Skeletal muscle cell (primary cell): ENCODE measurements at places on chromosomes 12 and 14.
A peak's percentile ranks its signal among the peaks of the same experiment; 100 is the strongest.

- no peak for DNase-seq
Observed at GRCh38 chr12:24034160-24034559, 84.7 kb upstream of the SOX5 start.

- peak; percentile 12 for DNase-seq
Observed at GRCh38 chr12:119704065-119704747, 36.3 kb downstream of the PRKAB1 start.

GRCh38 chr12:29229158-29229505 lies 80.1 kb downstream of the FAR2 start:
- no peak for DNase-seq

- DNase-seq: no peak
Observed at GRCh38 chr14:39666386-39666785, 234.2 kb upstream of the FBXO33 start.

- no peak for DNase-seq
Observed at GRCh38 chr12:63912651-63913050, 68.2 kb downstream of the SRGAP1 start.

- no peak for DNase-seq
Observed at GRCh38 chr14:24852312-24853060, 197.5 kb downstream of the STXBP6 start.

- no peak for DNase-seq
Observed at GRCh38 chr12:48995086-48995879, 3.9 kb downstream of the DDN start.

GRCh38 chr14:92224358-92224954 lies 98.5 kb upstream of the SLC24A4 start:
- DNase-seq: no peak

DNA sequence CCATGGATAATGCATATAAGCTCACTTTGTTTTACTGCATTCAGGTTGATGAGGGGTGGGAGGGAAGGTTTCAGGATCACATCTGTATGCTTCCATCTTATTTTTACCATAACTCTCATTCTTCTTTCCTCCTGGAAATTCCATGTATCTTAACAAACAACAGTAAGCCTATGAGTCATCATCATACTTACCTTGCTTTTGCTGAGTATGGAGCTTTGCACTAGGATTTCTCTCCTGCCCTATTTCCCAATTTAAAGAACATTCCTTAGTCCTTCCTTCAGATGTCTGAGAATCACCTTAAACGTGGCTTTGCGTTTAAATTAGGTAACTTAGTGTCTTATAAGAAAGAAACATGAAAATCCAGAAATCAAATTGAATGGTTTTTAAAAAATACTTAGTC lies 1.6 kb upstream of the CLEC14A start:
- no peak for DNase-seq

GRCh38 chr14:61498811-61499210 lies 177.4 kb downstream of the PRKCH start:
- DNase-seq: peak; percentile 56

- no peak for DNase-seq
Observed at GRCh38 chr14:101813171-101813759, 51.8 kb downstream of the PPP2R5C start.

- DNase-seq: no peak
Observed at GRCh38 chr14:101623685-101624444, 62.6 kb downstream of the DIO3 start.

- no peak for DNase-seq
Observed at GRCh38 chr14:50094056-50094755, 22.2 kb downstream of the VCPKMT start.

DNA sequence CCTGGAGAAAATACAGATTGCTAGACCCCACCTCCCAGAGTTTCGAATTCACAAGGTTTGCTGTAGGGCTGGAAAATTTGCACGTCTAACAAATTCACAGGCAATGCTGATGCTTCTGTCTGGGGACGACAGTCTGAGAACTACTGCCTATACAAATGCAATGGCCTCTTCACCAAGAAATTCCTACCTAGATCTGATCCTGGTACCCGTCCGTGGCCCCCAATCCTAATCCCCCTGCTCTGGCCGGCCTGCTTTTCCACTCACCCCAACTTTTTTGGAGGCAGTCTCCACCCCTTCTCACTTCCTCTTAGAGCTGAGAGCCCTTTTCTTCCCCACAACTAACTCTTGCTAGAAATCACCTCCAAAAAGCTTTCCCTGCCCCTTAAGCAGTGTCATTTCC lies 3.1 kb upstream of the SSH1 start:
- no peak for DNase-seq

- DNase-seq: no peak
Observed at GRCh38 chr12:14769466-14769968, 33.8 kb downstream of the WBP11 start.

DNA sequence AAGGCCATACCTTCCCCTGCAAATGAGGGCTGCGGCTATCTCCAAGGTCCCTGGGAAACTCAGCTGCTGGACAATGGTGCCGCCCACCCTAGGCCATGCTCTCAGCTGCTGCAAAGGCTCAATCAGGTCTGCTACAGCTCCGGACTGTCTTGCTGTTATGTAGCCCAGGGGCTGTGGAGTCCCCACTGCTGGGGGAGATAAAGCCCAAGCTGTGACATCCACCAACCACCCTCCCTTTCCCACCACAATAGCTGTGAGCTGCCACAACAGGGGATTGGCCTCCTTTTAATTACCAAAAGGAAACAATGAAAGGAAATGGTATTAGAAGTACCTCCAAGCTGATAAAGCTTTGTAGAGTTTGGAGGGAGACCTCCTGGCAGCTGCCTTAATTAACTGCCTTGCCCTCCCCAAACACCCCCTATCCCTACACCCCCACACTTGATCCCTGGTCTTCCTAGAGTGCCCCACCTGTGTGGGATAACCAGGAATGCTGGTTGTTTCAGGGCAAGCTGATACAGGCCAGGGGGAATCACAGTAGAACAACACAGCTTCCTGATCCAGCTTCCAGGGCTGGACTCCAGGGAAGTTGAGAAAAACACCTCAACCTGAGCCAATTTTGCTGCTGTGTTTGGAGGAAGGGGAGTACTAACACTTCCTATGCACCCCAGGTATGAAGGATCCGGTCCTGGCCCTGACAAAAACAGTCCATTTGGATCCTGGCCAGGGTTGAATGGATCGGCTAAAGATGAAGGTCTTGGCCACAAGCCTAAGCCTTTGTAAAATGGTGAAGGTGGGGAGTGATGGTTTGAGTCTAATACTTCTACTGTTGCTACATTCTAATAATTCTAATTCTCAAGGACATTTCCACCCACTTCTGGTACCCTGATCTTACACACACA lies at the start of gene VWF:
TSS of gene VWF (minus strand) at position 260 of the 899 bp plus-strand sequence. CDS start 1,474 bp downstream, outside the sequence.
- no peak for DNase-seq

DNA sequence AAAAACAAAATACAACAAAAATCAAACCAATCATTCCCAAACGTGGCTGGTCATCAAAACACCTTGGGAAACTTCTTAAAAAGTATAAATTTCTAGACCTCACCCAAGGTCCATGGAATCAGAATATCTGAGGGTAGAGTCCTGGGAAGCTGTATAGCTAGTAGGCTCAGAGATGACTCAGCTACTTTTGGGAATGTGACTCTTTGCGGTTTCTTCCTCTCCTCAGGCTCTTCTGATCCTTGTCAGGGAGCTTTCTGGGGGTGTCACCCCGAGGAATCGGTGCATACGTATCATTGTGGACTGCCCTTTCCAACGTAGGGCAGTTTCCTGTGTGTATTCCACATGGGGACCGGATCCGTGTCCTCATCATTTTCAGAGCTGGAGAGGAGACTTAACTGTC lies 14.8 kb downstream of the JDP2 start:
- no peak for DNase-seq

DNA sequence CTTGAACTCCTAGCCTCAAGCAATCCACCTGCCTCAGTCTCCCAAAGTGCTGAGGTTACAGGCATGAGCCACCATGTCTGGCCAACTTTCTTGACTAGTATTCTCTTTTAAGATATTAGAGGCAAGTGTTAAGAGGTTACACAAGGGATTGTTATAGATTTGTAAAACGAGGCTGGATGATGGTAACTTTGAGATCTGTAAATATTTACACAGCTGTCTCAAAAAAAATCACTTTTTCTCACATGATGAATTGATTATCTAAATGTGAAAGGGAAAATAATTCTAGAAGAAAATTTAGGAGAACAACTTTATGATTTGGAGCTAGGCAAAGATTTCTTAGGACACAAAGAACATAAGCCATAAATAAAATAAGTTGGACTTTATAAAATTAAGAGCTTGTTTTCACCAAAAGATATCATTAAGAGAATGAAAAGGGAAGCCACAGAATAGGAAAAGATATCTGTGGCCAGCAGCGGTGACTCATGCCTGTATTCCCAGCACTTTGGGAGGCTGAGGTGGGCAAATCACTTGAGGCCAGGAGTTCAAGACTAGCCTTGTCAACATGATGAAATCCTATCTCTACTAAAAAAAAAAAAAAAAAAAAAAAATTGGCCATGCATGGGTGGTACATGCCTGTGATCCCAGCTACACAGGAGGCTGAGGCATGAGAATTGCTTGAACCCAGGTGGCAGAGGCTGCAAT lies 77.4 kb downstream of the BBS10 start:
- no peak for DNase-seq

GRCh38 chr12:80553316-80553715 lies 109.3 kb downstream of the PTPRQ start:
- DNase-seq: peak; percentile 75

- peak; percentile 82 for DNase-seq
Observed at GRCh38 chr14:33404054-33404453, 465.4 kb downstream of the NPAS3 start.

DNA sequence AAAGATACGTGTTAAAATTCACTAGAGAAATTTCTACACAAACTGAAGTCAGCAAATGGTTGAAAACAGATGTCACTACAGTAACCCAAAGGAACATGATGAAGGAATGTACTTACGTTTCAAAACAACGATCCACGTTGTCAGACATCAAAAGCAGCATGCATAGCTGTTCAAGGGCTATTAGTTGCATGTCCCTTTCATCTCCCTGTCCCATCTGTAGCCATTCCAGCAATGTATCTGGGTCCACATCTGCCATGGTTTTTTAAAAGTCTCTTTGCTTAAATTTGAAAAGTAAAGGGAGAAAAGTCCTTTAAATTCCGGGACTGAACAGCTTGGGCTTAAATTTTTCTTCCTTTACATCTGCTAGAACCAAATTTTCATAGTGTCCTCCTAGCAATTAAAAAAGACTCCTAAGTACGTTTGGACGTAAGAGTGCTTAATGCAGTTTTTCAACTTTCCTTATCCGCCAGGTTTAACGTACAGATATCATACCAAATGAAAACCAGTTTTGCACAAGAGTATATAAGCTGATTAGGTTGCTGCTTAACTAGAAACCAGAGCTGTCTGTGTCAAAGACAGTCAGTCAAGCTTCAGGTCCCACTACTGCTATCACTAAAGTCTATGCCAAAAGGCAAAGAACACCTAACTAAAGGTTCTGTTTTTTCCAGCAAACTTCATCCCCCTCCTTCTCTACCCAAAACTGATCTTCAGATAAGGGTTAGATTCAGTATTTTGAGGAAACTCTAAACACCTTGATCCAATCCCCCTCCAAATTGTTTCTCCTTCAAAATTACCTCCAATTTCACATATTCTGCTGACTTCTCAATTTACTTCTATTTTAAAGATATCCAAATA lies 1.7 kb downstream of the HECTD1 start:
- peak; percentile 39 for DNase-seq

GRCh38 chr12:87259391-87259790 lies 769.8 kb downstream of the C12orf50 start:
- DNase-seq: no peak

- no peak for DNase-seq
Observed at GRCh38 chr14:58755031-58755925, 117.5 kb downstream of the DACT1 start.
